ENCODE measurements at places on chromosomes 1 and 21.

GRCh38 chr21:46397993-46398392, 60.7 kb upstream of the DIP2A start:
- no peak for DNase-seq

DNA sequence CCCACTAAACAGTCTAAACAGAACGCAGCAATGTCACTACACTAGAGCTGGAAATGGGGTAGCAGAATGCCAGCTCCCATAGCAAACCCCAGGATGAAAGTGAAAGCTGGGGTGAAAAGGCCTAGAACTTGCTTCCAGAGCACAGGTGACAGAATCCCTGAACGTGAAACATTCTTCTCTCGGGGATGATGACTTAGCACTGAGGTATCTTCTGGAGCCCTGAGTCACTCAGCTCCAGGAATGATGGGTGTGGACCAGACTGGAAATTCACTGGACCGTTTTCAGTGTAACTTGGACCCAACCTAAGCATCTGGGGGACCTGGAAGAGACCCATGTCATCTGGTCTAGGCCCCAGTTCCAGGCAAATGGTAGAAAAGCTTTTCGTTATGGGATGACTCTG, 108.9 kb downstream of the CDC7 start:
- peak; percentile 54 for DNase-seq

DNA sequence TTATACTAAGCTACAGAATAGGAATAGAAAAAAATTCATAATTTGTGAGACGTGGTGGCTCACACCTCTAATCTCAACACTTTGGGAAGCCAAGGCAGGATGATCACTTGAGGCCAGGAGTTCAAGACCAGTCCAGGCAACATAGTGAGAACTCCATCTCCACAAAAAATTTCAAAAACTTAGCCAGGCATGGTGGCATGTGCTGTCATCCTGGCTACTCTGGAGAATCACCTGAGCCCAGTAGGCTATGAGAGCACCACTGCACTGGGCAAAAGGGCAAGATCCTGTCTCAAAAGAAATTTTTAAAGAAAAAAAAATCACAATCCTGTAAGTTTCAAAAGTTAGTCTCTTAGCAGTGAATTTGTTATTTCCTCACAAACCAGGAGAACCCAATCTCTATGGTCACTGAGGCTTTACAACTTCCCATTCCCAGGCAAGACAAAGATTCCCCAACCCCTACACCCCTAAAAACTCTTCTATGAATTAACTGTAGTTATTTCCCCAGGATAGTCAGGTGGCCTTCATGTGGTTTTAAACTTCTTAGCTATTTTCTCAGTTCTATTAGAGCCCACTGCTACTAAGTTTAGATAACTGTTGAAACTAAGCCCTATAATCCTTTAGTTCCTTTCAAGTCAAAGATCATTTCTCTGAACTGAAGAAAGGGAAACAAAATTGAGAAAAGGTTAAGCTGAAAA, 74.5 kb downstream of the FOXJ3 start:
- DNase-seq, result peak; percentile 43

- peak; percentile 85 for DNase-seq
These were observed 16.9 kb upstream of the DMRTB1 start for GRCh38 chr1:53442299-53442698.

GRCh38 chr1:234969581-234970400, 158.8 kb downstream of the TOMM20 start:
- DNase-seq, result peak; percentile 84

DNA sequence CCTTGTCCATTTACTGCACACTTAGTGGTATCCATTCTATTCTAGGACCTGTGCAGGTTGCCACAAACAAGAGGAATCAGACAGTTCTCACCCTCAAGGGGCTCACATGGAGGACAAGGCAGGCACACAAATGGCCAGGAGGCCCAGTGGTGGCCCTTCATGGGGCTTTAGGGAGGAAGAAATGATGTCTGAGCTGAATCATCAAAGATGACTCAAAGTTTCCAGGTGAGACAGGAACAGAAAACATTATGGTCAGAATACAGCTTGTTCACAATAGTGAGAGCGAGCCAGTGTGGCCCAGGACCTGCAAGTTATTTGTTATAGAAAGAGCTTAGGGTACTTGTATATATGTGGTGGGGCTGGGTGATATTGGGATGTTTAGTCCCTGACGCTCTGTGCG, 26.4 kb downstream of the SHISAL2A start:
- peak; percentile 25 for DNase-seq

DNA sequence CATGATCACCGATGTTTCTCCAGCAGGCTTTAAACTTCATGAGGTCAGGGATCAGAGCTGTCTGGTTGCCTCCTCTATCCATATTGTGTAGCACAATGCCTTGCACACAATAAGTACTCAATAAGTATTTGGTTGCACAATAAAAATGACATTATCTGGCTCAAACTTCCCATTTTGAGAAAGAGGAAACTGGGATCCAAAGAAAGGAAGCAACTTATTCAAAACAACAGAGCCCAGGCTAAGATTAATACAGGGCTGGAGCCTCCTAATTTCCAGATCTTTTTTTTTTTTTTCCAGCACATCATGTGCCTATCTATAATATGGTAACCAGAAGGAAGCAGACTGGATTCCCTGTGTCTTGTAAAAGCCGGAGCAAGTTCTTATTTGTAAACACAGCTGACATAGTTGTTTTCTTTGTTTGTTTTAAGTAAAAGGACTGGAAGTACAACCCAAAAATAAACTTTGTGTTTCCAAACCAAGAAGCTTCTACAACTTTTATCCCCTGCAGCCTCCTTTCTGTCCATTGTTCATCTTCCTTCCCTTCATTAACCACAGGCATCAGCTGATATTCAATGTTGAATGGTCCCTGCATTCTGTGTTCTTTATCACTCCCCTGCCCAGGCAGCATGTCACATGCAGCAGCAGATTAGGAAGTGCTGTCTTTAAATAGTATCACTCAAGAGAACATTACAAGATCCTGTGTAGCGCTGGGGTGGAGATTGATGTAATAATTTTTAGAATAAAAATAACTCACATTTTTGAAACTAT, 71.2 kb upstream of the HOOK1 start:
- no peak for DNase-seq

DNA sequence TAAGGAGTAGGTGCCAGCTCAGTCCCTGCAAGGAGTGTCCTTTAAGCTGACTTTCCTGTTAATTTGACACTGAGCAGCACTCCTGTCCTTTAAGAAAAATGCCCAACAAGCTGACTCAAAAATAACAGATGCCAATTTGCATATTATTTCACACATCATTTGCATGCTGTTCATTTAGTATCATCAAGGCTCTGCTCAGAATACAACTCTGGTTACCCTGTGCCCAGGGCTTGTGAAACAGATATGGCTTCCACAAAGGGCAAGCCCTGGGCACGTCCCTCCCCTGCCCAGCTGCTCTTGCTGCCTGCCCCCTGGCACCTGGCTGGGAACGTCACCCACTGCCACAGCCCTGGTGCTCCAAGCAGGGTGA, 10.3 kb downstream of the KCNN3 start:
- DNase-seq, result no peak

DNA sequence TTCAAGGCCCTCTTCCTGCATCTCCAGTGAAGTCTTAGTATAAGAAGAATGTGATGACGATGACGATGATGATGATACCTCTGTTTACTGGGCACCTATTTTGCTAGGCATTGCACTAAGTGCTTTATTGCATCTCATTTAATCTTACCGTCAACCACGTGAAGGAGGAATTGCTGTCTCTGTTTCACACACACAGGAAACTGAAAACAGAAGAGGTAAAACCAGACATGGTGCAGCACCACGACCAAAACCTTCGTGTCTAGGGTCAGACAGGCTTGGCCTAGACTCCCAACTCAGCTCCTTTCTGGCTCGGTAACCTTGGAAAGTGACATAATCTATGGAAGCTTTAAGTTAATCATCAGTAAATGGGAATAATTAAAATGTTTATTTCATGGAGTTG, 20.7 kb upstream of the KCNA2 start:
- DNase-seq, result no peak

DNA sequence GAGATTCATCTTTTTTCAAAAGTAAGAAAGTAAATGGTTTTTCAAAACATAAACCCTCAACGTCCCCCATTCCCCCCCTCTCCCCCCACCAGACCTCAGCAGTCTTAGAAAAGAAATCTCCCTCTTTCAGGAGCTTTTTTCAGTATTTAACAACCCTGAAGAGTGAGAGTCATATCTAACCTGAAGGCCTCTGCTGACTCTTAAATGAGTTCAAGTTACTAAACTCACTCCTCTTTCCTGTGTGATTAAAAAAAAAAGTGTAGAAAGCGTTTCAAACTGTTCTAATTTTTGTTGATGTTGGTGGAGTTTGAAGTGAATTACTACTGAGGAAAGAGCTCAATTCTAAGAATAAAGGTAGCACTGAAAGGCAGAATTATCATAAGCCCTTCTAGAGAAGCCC, 93.7 kb downstream of the VAV3 start:
- DNase-seq, result no peak

- DNase-seq, result peak; percentile 21
These were observed 7.3 kb upstream of the PMVK start for GRCh38 chr1:154943649-154944400.

DNA sequence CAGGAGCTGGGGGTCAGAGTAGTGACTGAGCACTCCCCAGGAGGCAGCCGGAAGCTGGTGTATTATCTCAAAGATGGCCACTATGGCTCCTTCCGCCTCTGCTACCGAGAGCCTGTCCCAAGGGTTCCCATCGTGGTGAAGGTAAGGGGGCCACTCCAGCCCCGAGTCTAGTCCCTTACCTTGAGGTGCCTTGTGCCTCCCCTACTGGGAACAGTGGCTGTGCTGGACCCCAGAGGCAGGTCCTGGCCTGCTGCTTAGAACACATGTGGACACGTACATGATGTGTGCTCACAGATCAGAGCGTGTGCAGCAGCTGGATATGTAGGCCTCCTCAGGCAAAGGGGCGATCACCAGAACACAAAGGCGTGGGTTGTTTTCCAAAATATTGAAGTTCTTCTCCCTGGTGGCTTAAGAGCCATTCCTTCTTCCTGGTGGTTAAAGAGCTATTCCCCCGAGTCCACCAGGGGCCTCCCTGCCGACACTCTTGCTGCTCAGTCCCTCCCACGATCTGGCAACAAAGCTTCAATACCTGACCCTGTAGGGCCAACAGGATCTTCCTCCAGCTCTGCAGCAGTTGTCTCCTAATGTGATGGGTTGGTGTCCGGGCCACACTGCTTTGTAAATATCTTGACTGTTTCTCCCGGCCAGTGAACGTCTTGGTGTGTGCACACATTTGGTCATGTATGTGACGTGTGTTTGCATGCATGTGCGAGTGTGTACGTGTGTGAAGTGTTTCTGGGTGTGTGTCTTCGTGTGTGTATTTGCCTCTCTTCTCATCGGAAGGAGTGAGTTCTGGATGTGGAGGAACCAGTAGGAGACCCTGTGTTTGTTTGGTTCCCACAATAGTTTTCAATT, 68.4 kb upstream of the TINAGL1 start:
- no peak for DNase-seq

DNA sequence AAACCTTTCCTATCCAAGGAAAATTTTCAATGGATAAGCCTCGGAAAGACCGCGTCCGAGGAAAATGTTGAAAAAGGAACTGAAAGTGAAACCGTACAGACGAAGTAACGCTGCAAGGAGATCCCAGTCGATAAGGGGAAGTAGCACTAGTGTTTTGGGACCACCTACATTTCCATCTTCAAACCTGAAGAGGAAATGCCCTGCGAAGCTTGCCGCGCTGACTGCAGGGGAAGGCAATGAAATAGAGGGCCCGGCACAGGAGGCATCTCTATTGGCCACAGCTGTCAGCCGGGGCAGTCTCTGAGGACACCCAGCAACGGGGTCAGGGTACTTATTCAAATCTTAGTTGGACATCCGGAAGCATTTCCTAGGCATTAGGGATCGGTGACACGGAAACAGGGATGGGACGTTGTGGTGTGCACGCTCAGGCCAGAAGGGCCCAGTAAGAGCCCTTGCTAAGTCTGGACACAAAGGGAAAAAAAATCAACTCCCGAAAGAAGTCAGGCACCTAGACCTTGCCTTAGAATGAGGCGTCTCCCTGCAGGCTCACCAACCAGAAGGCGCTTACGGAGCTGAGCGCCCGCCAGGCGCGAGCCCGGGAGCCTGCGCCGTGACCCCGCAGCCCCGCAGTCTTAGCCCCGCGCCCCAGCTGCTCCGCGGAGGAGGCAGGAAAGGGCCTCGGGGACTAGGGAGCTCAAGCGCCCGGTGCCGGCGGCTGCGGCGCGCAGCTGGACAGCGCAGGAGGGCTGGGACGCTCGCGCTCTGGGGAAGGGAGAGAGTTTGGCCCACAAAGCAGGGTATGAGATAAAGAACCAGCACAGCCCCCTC, 655 bp downstream of the USF1 start:
- DNase-seq, result peak; percentile 68

- DNase-seq, result no peak
These were observed 233.9 kb downstream of the SLC45A1 start for GRCh38 chr1:8551613-8552489.

GRCh38 chr1:110055493-110056284, 14.8 kb downstream of the ALX3 start:
- DNase-seq, result peak; percentile 85

GRCh38 chr1:170803711-170804110, 131.6 kb upstream of the MROH9 start:
- DNase-seq, result no peak

All from iris pigment epithelial cell (primary cell).